ENCODE measurements at places on chromosomes 16 and 17. TPM values are rescaled to one million over a fixed set of nuclear protein-coding genes. Genes with fewer than 3 reads are reported as not detected.

Gene NEUROD2
- not detected for total RNA-seq

Gene SHISA9
- 0.04 TPM for total RNA-seq

DNA sequence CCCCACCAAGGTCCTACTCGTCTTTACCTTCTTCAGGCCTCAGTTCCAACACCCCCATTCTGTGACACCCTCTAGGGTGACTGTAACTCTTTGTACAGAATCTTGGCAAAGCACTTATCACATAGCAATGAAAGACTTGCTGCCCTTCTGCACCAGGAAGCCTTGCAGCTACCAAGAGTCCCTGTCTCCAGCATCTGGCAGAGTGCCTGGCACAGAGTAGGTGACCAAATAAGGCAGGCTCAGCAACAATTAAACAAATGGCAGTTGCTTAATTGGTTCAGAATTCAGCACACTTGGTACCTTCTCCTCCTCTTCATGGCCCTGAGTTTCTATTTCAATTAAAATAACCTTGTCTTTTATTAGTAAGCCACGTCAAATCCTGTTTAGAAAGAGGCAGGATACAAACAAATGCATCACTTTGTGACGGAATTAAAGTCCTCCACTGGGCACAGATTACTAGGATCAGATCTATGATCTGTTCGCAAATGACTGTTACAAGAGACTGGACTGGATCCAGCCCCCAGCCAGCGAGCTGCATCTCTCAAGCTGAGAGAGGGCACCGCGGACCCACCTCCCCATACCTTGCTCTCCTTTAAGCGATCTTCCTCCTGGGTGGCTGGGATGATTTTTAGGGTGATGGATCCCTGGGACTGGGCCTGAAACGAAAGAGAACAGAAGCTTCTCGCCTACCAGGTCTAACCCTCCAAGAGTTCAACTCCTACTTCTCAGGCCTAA lies 9.4 kb downstream of the MPP3 start:
- no peak for DNase-seq

Gene GLIS2
- 0.17 TPM for total RNA-seq

- peak; percentile 83 for DNase-seq
These were observed 7.2 kb upstream of the GRB2 start for GRCh38 chr17:75412455-75413317.

Gene WIPF2
- total RNA-seq, result 26.7 TPM

DNA sequence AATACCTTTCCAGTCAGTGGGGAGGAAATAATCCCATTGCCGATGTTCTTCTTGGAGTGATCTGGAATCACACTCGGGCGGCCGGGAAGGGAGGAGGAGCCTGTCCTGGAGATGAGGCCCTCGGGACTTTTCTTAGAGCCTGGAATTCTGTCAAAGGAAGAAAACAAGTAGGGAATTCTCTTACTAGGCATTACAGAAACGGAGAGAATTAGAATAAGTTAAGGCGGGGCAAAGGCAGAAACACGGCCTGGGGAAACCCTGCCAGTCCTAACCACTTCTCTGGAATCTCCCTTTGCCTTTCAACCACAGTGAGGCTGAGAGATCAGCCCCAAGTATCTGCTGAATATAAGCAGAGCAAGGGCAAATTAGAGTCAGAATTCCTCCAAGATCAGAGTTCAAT lies 27.8 kb downstream of the USP36 start:
- no peak for DNase-seq

DNA sequence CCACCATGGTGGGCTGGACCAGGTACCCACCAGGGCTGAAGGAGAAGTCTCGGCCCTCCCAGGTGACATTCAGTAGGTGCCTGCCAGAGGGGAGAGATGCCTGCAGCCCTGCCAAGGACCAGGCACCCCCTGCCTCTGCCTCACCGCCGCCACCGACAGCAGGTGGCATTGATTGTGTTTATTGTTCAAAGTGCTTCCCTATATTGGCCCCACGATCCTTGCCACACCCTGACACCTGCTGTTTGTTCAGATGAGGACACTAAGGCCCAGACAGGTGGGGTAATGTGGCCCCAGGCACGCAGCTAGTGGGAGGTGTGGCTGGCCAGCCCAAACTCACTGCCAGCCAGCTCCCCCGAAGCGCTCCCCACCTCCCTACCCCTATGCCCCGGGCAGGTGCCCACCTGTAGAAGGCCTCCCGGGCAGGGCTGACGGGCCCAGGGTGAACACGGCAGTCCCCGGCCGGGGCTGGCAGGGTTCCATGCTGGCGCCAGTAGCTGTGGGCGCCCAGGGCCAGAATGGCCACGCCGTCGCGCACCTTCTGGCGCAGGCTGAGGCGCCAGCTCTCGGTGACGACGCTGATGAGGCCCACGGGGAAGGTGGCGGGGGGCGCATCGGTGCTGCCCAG lies 8.0 kb downstream of the GRIN2C start:
- no peak for DNase-seq

- DNase-seq, result peak; percentile 28
These were observed 90.1 kb upstream of the CDC42EP4 start for GRCh38 chr17:73401911-73402310.

DNA sequence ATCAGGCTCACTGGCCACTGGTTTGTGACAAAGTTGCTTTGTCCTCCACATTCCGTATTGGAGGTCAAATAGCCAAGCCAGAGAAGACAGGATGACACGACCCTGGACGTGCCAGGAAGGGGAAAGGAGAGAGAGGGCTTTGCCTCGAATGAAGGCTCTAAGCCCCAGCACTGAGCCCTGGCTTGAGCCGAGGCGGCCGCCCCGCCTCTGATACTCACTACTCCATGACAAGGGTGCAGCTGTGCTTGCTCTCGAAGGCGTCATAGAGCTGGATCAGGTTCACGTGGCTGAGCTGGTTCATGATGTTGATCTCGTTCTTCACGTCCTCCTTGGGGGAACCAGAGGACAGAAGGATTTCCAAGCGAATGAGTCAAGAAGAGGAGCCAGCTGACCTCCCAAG lies 19.3 kb downstream of the MYLK3 start:
- no peak for DNase-seq

Gene KRT17
- not detected for total RNA-seq
